GM23338 (cell line): ENCODE measurements at places on chromosomes 3 and 15.

GRCh38 chr3:2540115-2540514, 441.4 kb downstream of the CNTN4 start:
- DNase-seq, result no peak

GRCh38 chr3:187677604-187678003, 7.4 kb upstream of the SST start:
- no peak for DNase-seq

- no peak for DNase-seq
Observed at GRCh38 chr3:179076243-179077027, 4.8 kb upstream of the ZMAT3 start.

GRCh38 chr3:61563313-61564271, 2.2 kb downstream of the PTPRG start:
- peak; percentile 71 for DNase-seq

DNA sequence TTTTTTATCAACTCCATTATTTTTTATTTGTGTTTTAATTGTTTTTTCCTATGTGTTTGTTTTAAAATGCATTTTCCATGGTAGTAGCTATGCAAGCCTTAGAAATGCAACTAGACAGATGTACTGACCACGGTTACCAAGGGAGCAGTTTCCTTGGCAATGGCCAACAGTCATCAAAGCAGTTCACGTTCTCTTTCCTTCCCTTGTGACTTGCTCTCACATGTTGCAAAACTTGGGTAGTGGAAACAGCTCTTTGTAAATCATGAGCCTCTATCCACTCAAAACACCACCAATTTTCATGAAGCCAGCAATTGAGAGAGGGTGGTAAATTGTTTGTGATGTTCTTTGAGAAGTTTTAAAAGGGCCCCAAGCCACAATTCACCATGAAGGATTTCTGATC, 499.4 kb upstream of the MDFIC2 start:
- DNase-seq, result no peak

GRCh38 chr3:188624828-188625227, 470.9 kb downstream of the LPP start:
- DNase-seq, result no peak

DNA sequence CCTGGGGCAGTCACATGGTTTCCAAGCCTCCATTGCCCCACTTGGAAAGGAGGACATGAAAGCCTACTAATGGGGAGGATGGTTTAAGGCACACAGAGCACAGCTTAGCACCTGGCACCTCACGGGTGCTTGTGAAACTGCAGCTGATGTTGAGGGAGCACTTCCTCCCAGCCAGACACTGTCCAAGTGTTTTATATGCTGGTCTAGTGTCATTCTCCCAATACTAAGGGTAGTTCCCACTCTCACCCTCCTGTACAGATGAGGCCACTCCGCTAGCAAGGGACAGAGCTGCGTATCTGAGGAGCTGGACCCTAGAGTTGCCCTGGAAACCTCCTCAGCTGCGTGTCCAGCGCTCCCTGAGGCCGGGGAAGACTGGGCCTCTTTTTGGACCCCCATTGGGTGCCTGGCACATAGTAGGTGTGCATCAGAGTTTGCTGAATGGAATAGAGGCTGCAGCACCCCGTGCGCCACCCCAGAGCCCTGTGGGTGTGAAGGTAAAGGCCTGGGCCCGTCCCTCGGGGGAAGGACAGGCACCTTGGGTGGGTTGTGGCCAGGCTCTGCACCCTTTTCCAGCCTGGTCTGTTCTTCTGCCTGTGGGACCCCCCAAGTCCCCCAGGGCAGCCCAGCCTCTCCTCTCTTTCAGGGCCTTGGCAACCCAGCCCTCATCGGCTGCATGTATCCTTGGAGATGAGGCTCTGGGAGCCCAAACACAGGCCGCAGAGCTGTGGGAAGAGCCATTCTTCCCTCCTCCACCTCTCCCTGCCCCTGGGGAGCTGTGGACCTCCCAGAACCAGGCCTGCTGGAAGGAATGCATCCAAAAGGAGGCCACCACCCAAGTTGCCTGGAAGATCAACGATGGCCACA, 31.3 kb downstream of the DNASE1L3 start:
- DNase-seq, result no peak

DNA sequence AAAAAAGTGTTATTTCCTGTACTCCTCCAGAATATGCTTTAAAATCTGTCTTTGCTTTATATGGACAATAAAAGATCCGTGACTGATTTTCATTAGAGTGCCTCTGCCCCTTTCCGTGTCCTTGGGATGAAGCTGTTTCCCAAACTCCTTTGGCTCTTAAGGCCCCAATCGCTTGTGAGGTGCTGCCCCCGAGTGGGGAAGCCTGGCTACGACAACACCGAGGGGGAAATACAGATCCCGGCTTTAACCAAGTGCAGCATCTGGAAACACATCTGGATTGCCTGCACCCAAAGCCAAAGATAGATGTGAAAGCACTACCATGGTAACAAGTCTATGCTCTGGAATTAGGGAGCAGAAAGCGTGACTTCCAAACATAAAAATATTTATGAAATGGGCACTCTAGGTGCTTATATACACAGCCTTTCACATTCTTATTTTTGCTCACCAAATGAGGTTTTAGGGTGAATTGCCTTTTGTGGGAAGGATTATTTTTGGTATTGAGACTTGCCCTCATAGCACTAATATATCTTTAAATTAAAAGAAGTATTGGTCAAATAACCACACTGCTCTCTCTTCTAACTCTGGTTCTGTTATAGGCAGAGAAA, 40.6 kb upstream of the ADCY5 start:
- DNase-seq, result peak; percentile 84

DNA sequence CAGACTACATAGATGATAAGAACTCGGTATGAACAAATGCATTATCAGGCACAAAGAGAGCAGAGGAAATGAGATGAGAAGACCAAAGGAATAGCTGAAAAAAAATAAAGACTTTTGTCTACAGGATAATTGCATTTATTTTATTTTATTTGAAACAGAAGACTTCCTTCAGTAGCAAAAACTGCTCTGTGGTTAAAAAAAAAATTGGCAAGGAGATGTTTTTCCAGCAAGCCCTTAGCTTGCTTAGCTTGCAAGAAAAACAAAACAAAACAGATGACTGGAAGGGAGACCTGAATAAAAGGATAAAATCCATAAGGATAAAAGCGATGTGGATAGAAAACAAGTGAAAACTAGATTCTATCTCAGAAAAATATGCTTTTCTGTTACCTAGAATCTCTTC, 9.1 kb upstream of the PPM1L start:
- DNase-seq, result no peak

- peak; percentile 50 for DNase-seq
Observed at GRCh38 chr3:99920481-99921376, 103.1 kb downstream of the CMSS1 start.

- no peak for DNase-seq
Observed at GRCh38 chr3:167928381-167928780, 167.3 kb downstream of the GOLIM4 start.

DNA sequence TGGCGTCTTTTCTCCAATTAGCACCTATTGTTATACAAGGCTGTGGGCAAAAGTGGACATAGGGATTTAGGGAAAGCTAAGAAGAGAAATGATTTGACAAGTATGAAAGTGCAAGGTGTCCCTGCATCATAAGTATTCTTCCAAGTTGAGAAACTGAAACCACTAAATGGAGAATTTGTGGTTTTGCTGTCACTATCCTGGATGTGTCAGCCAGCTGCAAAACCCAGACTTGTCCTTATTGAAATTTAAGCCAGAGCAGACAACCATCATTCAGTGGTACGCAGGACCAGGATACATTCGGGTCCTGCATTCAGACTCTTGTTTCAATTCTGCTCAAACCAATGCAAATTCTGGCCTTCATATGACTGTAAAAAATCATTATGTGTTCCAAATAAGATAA, 384.8 kb upstream of the TGFBR2 start:
- DNase-seq, result no peak

GRCh38 chr3:40381904-40382616, 4.9 kb upstream of the ENTPD3 start:
- DNase-seq, result no peak

- no peak for DNase-seq
Observed at GRCh38 chr15:98143116-98143515, 182.6 kb downstream of the ARRDC4 start.

DNA sequence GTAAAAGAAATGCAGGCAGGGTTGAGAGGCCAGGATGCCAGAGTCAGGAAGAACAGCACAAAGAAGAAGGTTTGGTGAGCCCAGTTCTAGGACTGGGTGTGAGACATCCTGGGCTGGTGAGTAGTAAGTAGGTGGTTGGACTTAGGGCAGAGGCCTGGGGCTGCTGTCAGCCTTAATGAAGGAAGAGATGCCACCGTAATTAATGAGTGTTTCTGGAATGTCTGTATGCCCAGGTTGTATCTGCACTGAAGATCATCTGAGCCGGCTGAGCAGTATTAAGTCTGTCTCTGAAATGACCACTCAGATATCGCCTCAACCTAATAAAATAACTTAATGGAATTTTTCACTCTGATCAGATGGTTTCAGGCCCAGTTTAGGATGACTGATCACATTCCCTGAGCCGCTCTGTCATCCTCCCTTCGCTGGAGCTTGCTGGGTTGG, 532.9 kb upstream of the IL12A start:
- no peak for DNase-seq

GRCh38 chr3:164577667-164578210, 500.6 kb downstream of the SI start:
- DNase-seq, result no peak

- peak; percentile 55 for DNase-seq
Observed at GRCh38 chr3:169666376-169667165, 3.1 kb upstream of the MECOM start.

- no peak for DNase-seq
Observed at GRCh38 chr15:73695773-73696640, 11.8 kb downstream of the CD276 start.

DNA sequence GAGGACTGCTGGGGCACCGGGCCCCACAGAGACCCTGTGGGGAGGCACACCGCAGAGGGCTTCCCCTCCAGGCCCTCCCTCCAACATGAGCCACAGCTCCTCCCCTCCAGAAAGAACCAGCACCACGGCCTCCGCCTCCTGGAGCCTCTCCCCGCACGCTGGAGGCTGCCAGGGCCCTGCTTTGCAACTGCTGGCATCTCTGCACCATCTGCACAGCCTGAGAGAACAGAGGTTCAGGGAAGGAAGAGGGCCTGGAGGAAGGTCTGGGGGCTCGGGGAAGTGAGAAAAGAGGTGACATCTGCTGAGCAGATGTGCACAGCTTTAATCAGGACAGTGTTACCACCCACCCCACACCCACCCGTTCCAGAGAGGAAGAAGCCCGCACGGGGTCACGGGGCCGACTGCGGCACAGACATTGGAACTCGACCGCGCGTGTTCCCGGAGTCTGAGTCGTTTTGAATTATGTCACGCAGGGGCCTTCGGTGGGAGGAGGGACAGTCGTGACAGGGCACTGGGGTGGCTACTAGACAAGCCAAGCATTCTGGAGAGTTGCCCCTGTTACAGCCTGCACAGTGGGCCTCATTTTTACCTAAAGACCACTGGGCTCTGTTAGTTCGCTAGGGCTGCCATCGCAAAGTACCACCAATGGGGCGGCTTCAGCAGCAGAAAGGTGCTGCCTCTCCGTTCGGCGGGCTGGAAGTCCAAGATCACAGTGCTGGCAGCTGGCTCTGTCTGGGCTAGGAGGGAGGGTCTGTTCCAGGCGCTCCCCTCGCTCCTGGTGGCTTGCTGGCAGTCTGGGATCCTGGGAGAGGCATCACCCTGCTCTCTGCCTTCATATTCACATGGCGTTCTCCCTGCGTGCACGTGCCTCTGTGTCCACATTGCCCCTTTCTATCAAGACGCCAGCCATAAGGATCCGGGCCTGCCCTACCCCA, 194.8 kb downstream of the XXYLT1 start:
- no peak for DNase-seq

GRCh38 chr3:141735770-141736465, 2.2 kb upstream of the RNF7 start:
- DNase-seq, result no peak

DNA sequence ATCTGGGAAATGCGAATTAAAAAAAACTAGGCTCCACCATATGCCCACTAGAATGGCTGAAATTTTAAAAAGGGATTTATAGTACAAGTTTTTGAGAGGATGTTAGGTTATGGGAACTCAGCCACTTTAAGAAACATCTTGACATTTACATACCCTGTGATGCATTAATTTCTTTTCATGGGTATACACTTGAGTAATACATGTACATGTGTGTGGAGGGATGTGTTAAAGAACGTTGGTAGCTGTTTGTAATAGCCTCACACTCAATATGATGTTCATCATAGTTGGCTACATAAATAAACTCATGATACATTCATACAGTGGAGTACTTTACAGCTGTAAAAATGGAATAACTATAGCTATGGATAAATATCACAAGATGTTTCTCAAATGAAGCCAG, 40.9 kb downstream of the MEF2A start:
- DNase-seq, result no peak

DNA sequence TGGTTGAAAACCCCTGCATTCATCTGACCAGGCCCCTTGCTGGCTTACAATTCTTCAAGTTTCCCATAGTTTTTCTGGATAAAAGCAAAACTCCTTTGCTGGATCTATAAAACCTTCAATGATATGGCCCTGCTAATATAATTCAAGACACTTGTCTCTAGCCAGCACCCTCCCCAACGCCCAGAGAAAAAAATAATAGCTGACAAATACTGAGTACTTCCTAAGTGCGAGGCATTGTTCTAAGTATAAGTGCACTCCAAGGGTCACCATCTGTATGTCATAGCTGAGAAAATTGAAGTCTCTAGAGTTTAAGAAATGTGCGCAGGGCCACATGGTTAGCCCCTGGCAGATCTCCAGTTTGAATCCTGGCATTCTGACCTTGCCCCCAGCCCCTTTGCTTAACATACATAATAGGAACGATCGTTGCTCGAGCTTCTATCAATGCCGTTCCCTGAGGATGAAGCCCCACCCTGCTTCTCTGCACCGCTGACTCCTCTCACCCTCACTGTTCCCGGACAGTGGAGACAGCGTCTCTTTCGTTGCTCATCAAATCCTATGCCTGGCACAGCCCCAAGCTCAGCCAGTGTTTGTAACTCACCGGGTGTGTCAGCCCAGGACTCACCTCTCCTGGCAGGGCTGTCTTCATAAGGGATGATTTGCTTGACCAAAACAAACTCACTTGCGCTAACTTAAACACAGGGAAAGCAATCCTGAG, 377.1 kb upstream of the PROK2 start:
- DNase-seq, result no peak
